ENCODE measurements at places on chromosomes 2 and 18.

DNA sequence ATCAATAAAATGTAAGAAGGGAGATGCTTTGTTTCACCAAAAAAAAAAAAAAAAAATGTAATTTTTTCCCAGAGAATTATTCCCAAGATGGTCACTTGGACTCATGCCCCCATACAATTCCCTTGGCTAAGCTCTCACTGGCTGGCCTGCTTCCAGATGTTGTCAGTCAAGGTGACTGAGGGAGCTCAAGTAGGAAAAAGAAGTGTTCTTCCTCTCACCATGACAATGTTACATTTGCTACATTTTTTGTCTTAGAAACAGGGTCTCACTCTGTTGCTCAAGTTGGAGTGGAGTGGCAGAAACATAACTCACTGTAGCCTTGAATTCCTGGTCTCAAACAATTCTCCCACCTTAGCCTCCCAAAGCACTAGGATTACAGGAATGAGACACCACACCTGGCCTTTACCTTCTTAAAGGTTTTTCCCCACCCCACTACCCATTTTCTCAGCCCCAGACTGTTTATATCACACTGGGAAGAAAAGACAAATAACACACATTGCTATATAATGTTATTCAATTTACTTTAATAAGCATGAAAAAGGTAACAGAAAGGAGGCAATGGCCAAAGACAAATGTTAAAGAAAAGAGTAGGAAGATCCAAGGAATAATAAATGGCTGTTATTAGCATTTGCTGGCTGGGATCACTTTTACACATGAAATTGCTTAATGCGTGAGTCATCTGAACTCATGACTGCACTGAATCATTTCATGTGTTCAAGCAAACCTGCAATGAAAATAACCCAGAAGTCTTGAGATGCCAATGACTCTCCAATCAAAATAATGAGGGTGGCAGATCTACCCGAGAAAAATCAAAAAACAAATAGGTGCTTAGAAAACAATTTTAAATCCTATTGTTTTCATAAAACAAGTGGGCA is 45.2 kb downstream of the ACVR1 start:
- no peak for DNase-seq

GRCh38 chr18:33404244-33404873 is 36.2 kb downstream of the CCDC178 start:
- no peak for DNase-seq

DNA sequence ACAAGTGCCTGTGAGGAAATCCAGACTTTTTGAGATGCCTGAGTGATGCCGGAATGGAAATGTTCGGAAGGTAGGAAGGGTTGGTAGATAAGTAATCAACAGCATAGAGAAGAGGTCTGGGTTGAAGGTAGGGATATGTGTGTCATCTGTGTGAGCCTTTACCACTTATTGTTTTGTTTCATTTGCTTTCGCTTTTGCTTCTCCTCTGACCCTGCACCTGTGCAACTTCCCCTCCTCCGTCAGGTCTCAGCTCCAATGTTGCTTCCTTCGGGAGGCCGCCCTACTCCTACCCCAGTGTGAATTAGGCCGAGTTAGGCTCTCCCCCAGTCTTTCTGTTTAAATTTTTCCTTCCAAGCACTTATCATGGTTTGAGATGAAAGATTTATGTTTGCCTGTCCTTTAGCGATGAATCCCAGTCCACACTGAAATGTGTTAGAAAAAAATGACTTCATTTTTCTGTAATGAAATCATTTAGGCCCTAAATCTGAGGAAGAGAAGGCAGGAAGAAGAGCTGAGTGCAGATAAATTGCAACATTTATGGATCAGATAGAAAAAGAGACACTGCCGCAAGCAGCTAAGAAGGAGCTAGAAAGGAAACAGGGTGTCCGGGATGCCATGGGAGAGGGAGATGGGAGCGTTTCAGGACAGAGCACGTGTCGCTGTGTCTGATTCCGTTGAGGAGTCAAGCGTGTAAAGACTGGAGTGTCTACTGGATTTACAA is 139.6 kb upstream of the PELI1 start:
- DNase-seq: no peak

- DNase-seq: no peak
Observed at GRCh38 chr18:77750006-77750405, 500.4 kb downstream of the GALR1 start.

DNA sequence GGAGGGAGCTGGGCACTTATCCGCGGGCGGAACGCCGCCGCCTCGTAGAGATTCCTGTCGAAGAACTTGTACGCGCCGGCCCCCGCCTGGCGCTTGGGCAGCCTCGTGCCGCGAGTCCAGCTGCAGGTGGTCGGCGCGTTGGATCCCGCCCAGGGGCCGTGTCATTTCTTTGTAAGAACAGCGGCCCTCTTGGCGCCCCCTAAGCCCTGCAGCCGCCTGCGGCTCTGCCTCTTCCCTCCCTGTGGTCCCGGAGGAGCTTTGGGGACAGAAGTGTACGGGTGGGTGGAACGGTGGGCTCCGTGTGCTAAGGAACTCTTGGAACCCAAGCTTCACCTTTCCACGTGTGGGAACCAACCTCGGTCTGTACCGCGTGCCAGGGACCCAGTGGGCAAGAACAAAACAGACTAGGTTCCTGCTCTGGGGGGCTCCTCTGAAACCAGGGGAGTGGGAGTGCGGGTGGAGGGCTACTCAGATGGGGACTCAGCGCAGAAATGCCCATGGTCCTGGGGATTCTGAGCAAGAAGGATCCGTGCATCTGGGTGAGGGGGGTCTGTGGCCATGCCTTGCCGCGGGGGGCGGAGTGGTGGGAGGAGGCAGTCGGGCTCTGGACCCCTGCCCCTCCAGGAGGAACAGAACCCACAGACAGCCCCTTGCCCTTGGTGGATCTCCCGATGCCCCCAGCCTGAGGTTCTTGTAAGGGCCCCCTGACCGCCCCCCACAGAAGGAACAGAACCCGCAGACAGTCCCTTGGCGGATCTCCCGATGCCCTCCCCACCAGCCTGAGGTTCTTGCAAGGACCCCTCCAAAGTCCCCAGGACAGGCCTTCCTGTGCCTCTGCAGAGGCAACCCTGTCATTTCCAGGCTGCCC is 1.5 kb downstream of the GPC1 start:
- no peak for DNase-seq

Data from activated naive CD8-positive, alpha-beta T cell treated with anti-CD3 and anti-CD28 coated beads, Interleukin-2, amount 50 U/mL, for 24 hours (primary cell).